ENCODE measurements at places on chromosomes 7 and 10.

DNA sequence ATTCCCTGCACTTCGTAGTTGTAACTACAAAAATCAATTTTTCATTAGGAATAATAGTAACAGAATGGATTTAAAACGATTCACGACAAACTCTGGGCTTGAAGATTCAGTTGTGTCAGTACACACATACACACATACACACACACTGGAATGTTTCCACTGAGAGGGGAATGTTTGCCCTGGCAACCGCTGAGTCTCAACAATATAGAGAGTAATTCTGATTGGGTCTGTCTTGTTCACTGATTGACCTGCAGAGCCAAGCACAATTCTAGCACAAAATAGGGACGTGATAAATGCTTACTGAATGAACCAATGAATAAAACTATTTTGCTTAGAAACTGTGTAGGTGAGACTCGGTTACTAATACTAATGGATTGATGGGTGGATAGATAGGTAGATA is 204.4 kb upstream of the CCDC6 start:
- DNase-seq, result no peak

DNA sequence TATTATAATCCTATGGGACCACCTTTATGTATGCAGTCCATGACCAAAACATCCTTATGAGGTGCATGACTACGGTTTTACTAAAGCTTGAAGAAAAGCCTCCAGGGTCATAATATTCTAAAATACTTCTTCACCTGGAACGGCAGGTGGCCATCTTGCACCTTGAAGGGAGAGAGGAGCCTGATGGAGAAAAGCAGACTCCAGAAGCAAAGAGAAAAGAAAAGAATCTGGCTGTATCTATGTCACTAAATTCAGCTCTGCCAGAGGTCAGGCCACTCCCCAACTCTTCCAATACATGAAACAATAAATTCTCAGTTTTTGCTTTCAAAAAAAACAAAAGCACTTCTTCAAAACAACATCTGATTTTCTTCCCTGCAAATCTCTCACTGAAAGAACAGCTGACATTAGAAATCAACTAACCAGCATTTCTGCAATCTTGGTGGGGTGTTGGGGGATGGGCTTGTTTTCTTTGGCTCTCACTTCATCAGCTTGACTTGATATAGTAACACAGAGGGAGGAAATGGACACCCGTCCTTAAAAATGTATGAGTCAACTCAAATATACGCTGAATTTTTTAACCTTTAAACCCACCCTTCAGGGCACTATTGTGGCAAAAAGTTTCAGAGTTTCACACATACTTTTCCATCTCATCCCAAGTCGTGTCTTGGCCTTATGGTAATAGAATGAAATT is 21.7 kb downstream of the HIBADH start:
- DNase-seq, result no peak

GRCh38 chr10:68385740-68386139 is 21.3 kb downstream of the RUFY2 start:
- DNase-seq, result no peak

DNA sequence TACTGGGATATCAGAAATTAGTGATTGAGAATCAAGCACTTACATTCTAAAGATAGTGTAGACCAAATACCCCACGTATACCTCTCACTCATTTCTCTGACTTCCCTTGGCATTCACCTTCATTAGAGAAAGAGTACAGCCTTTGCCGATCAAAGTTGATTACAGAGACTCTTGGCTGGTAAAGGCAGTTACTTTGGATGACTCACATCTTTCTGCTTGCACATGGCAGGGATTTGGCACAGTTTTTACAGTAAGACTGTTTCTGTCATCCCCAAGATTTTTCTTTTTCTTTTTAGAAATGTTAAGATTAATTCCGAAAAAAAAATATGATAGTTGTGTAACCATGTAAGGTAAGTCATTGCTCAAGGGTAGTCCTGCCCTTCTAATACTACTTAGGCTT is 143.0 kb downstream of the TSPAN12 start:
- no peak for DNase-seq

GRCh38 chr7:39567294-39567693 is 1.1 kb downstream of the YAE1 start:
- no peak for DNase-seq
